ENCODE measurements at places on chromosomes 16 and 17.

GRCh38 chr16:75192606-75193264 is 14.2 kb downstream of the CTRB2 start:
- peak; percentile 22 for DNase-seq

GRCh38 chr17:81261582-81262336 is 22.6 kb downstream of the NDUFAF8 start:
- no peak for DNase-seq

DNA sequence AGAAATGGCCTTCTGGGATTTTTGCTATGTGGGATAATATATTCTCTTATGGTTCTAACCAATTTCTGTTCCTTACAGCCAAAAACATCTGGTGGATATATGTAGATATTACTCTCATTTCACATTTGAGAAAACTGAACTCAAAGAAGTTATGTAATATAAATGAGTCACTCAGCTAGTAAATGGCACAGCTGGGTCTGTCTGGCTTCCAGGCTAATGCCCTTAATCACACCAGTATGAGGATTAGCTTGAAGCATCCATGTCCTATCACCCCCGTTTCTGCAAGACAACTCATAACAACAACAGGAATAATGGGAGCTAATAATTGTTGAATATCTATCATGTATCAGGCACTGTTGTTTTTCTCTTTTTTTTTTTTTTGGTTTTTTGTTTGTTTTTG is 34.4 kb upstream of the USP7 start:
- DNase-seq, result no peak

DNA sequence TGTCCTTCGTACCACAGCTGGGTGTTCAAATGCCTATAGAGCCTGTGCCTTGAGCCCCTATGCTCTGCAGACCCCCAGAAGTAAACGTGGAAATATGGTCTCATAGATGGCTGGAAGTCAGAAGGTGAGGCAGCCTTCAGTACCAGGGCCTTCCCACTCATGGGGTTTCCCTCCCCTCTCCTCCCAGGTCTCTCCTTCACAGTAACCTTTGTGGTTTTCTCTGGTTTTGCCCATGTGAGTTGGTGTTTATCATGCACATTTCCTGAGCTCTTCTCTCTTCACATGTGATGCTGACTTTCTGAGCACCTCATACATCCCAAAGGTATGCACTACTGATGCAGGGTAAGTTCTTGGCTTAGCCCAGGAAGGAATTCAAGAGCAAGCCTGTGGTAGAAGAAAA is 35.4 kb downstream of the TMEM114 start:
- no peak for DNase-seq

DNA sequence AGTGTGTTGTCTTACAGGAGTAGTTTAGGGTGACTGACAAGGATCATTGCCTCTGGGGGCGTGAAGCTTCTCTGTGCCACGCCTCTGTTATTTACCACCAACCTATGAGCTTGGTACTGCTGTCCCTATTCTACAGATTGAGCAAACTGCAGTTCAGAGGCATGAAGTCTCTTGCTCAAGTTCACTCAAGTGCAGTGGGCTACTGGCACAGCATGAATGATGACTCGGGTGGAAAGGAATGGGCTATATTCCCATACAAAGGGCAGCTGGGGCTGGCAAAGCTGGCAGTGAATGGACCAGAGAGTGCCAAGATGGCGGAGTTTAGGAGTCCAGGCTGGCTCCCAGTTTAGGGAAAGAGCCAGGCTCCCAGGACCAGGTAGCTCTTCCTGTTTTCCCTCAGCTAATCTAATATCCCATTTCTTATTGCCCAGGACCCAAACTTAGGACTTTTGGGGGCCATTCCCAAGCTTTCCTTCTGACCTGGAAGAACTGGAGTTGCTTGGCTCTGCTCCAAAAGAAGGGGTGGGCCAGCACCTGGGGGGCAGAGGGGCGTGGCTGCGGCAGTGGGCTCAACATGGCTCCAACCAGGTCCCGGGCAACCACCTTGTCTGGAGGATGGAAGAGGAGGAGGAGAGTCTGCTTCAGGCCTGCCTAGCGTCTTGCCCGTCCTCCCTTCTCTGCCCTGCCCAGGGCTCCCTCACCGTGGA is 12.9 kb downstream of the PLK1 start:
- no peak for DNase-seq

DNA sequence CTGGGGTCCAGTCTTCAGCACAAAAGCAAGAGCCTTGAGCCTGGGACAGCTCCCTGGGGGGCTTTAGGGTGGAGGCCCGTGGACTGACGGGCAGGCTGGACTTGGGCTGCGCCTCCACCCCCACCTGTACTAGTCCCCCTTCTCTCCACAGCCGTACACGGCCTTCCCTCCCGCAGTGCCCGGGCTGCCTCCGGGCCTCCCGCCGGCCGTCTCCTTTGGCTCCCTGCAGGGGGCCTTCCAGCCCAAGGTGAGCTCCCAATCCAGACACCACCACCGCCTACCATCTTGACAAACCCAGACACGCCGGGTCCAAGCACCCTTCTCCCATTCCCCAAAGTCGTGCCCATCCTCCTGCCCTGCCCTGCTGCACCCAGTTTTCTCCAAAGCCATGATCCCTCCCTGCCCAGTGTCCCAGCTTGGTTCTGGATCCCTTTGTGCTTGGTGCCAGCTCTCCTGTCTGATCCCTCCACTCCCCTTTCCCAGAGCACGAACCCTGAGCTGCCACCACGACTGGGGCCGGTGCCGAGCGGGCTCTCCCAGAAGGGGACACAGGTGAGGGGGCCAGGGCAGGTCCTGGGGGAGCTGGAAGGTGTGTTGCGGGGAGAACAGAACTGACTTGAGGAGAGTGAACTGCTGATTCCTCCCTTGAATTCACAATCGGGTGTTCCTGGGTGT is 7.1 kb downstream of the FBRS start:
- DNase-seq, result no peak

DNA sequence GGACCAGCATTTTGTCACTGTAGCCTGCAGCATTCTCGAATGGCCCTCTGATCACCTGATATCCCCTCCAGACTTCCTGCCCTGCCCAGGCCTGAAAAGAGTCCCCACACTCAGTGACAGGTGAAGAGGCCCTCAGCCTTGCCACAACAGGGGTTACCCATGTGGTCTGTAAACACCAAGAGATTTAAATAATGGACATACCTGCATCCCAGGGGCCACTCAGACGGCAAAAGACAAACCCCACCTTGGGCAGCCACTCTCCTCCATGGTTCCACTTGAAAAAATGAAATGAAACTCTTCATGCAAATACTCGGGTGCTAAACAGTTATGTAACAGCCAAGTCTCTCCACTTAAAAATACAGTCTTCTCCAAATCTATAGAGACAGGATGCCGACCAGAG is 22.9 kb upstream of the PECAM1 start:
- DNase-seq, result no peak

GRCh38 chr17:74520016-74520434 is 11.2 kb downstream of the CD300LB start:
- DNase-seq, result no peak

- no peak for DNase-seq
These were observed 77.4 kb upstream of the SMURF2 start for GRCh38 chr17:64739316-64740058.

DNA sequence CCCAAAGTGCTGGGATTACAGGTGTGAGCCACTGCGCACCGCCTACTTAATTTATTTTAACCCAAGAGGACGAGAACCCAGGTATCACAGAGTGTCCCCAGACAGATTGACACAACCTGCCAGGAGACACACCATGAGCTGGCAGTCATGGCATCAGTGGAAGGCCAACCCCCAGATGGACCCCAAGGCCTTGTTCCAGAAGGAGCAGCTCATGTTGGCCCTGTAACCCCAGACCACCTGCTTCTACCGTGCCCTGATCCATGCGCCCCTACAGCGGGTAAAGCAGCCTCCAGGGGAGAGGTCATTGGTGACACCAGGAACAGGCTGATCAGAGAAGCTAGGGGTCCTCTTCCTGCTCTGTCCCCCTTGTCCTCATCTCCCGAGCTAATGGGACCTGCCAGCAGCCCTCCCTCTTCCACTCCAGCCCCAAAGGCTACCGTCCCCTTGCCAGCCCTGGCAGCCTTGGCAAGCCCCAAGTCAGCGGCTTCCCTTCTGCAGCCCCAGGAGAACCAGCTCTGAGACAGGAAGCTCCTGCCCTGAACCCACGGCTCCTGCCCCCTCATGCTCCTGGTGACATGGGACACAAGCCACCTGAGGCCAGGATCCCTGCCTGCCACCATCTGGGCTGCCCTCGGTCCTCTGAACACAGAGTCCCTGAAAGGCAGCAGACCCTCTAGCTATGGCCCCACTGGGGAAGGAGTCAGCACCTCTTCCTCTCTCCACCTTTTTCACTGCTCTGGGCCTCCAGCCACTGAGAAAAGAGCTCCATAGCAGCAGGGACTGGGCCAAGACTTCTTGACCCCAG is 6.3 kb downstream of the SULT1A1 start:
- no peak for DNase-seq

- no peak for DNase-seq
These were observed 2.1 kb downstream of the HCRT start for GRCh38 chr17:42182927-42183734.

DNA sequence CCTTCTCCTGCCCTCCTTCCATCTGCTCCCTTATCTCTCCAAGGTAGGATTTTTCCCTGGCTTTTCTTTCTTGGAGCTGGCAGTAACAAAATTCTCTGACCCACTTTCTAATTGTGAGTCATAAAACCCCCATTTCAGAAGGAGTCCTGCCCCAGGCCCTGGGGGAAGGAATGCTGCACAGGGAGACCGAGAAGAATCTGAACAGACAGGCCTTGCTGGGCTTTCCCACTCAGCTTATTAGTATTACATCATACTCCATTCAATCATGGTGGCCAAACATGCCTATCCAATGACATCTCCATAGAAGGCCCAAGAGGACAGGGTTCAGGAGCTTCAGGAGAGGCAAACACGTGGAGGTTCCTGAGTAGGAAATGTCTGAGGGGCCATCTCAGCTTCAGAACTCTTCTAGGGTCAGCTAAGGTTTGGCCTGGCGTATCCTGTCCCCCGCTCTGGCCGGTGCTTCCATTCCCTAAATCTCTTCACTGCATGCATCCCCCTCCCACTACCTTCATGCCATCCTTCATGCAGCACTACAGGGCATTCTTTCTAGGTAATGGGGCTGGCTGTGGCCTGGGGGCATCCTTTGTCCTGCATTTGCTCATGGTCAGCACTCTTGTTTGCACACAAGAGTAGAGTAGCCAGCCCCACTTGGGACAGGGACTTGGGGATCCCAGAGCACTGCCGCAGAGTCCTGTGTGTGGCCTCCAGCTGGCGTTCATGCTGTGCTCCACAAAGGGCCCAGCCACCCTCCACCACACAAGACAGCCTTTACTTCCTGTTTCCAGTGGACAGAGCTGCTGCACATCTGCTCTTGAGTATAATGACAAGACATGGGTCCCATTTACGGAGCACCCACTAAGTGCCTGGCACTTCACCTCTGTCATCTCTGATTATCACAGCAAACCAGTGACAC is 8.2 kb downstream of the SLC6A2 start:
- no peak for DNase-seq

GRCh38 chr16:82630688-82631087 is 3.9 kb downstream of the CDH13 start:
- DNase-seq, result no peak

DNA sequence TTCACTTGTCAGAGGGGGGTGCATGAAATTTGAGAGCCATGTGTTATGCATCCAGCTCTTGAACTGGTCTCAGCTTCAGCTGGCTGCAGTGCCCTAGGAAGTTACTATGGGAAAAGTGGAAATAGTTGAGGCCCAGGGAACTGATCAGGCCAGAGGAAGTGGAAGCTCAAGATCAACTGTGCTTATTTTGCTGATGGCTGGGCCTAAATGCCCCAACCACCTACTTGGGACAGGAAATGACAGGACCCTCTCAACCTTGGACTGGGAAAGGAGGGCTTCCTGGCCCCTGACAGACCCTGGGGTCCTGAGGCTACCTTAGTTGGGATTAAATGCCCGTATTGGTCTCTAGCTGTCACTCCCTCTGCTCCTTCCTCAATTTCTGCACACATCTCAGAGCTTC is 1.2 kb upstream of the TAOK2 start:
- no peak for DNase-seq

GRCh38 chr16:83147244-83147643 is 520.5 kb downstream of the CDH13 start:
- no peak for DNase-seq

DNA sequence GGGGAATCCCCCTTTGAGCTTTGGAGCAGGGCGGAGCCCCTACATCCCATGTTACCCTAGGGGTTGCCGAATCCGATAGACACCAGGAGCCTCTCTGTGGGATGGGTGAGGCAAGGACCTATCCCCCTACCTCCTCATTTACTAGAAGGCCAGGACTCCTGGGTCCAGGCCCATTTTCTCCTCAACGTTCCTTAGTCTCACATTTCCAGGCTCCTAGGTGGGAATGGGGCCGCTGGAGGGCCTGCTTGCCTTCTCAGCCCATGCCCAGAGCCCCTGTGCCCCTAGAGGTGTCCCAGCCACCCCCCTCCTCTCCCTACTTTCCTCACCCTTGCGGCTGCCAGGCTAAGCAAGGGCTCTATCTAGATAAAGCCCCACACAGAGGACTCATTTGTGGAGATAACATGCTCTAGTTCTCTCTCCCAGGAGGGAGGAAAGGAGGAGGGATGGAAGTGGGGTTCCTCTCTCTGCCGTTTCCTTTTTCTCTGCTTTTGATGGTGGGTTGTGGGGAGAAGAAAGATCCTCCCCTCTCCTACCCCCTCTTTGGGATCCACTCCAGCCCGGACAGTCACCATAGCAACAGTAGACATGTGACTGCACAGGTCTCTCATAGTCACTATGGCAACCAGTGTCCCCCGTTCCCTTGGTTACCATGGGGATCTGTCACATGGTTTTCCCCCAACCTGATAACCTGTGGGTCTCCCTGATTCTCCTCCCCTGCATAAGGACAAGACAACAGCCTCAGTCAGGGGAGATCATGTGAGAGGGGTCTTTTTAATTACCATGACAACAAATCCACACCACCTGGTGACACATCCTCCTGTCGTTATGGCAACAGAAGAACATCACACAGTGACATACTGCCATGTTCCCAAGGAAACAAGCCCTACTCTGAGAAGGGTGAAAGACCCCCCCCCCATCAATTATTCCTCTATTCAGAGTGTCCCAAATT is 5.2 kb downstream of the CACNA1G start:
- no peak for DNase-seq

DNA sequence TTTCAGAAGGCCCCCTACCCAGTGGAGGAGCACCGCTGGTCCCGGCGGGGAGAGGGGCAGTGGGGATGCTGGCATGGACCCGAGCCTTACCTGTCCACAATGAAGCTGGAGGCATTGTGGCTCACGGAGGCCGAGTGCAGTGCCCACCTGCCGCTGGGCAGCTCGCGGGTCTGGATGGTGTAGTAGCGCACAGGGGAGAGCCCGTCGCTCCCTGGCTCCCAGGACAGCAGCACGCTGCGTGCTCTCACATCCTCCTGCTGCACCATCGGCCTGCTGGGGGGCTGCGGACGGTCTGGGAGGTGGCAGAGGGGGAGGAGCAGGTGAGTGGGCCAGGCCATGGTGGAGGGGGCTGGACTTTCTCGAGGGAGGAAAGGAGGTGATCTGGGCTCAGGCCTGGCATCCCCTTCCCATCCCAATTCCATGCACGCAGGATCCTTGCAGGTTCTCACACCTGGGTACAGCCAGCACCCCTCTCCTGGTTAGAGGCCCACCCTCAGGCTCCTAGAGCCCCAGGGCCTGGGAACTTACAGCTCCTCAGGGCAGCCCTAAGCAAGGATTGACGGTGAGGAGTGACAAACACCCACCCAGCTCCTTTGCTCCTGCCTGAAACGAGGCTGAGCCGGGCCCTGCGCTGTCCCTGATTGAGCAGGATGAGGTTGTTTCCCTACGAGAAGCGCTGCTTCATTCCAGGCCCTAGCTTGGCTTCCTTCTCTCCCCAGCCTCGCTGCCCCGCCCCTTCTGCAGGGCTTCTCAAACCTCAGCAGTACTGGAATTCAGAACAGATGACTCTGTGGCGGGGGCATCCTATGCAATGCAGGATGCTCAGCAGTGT is 76.2 kb upstream of the CDC42EP4 start:
- DNase-seq, result no peak

- no peak for DNase-seq
These were observed 30.1 kb downstream of the VAC14 start for GRCh38 chr16:70770626-70771552.
